ENCODE measurements at places on chromosomes 1 and 21.
A peak's percentile ranks its signal among the peaks of the same experiment; 100 is the strongest.

DNA sequence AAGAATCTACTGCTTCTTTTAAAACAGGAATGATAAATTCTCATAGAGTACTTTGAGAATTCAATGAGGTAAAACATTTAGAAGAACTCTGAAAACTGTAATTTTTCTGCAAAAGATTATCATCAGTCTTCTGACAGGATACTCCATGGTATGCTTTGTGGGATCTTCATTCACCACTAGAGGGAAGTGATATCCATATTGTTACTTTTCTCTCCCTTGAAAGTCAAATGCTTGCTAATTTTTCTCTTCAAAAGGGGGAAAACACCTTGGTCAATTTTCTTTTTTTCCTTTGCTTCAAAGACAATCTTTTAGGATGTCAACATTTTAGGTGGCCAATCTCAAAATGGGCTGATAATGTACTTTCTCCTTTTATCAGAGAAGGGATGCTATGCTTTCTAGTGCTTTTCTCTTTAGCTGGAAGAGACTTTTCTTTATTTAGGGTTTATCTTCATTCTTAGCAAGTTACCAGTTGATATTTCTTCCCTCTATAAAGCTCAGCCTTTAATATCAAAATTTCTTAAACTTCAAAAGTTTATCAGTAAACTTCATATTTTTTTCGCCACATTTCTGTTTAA is 95.5 kb downstream of the NEGR1 start:
- no peak for DNase-seq

DNA sequence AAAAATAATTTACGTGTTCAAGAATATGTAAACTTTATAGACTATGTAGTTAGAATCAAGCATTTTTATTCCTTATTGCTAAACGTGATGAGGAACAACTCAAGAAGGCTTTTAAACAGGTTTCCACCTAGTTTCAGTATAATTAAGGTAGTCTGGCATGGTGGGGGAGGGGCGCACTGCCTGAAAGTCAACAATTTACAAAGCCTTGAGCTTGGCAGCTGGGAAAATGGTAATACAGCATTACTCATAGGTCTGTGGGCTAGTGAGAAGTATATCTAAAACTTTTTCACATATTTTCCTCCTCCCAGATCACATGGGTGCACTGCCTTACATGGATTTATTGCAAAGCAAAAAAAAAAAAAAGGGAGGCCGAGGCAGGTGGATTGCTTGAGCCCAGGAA is 75.2 kb downstream of the EVI5 start:
- no peak for DNase-seq

- DNase-seq: no peak
Measured at GRCh38 chr1:32362474-32363313, at the start of the genes FAM229A and TSSK3. FAM229A (minus strand) TSS chr1:32362485; CDS start chr1:32362091, 394 bp downstream. TSSK3 (plus strand) TSS chr1:32362539; CDS start chr1:32362702, 163 bp downstream.

GRCh38 chr1:181327796-181328195 is 155.5 kb upstream of the CACNA1E start:
- DNase-seq: no peak

DNA sequence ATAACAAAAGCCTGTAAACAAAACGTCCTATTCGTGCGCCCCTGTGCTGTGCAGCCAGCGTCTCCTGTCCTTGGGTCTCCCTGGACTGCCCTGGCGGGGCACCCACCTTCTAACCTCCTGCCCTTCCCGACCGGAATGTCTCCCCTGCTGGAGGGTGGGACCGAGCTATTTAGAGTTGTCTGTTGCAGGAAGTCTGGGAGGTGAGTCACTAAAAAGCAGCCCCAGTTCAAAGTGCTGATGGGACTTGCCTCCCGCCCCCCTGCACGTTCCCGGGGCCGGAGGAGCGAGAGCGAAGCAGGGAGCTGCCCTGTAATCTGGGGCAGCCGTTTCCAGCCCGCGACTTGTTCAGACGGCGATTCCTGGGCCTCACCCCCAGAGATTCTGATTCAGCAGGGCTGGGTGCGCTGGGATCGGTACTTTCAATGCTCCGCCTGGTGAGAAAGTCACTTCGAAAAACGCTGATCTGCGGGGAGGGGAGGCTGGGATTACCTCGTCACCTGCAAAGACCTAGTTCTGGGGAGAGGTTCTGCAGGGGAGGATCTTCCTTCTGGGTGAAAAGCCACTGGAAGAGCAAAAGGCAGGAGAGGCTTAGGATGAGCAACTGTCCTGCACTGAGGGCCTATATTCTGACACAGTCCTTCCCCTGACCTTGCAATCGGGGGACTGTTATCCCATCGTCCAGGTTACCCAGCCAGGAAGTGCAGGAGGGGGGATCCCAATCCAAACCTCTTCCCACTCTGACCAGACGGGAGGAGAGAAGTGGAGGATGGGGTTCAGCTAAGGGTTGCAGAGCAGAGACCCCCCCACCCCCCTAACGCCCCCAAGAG is 1.2 kb upstream of the DHRS3 start:
- peak; percentile 30 for DNase-seq

GRCh38 chr21:45979141-45979631 is 2.4 kb upstream of the COL6A1 start:
- DNase-seq: no peak

DNA sequence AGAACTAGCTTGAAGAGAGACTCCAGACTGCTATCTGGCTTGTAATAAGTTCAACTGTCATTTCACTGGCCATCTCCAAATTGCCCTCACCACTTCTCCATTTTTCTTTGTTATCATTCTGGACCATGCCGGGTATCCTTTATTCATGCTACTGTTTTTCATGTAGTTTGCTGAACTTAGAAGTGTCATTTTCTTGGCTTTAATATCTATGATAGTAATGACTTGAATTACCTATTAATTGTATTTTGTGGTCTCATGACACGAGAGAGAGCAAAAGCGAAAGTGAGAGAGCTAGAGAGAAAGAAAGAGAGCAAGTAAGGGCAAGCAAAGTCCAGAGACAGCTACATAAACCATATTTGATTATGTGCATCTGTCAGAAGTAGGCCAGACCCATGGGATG is 184.9 kb upstream of the ATP1B1 start:
- no peak for DNase-seq

Measured in activated B cell treated with CpG ODN at 0.5 μM for 24 hours (primary cell).